KG1 (cell line): ENCODE measurements at places on chromosomes 13 and 19.

DNA sequence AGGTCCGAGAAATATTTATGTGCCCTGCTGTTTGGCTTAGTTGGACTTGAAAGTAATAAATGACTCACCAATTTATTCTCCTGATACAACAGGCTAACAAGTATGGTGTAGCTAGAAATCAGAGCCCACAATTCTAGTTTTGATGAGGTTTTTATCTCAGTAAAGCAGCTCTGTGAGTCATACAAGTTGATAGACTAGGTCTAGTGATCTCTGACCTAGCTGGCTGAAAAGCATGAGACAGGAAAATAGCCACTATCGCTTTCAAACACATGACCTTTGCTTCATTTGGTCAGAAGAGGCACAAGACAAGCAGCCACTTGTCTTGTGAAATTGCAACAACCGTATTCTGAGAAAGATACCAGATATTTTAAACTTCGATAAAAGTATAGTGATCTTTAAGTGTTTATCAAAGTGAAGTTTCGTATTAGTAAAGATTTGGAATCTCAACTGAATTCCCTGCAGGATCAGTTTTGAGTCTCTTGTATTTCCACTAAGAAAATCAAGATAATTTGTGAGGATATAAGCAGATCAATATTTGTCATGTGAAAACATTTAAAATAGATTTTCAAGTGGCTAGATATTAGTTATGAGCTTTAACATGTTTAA is 126.7 kb downstream of the MAB21L1 start:
- no peak for DNase-seq

DNA sequence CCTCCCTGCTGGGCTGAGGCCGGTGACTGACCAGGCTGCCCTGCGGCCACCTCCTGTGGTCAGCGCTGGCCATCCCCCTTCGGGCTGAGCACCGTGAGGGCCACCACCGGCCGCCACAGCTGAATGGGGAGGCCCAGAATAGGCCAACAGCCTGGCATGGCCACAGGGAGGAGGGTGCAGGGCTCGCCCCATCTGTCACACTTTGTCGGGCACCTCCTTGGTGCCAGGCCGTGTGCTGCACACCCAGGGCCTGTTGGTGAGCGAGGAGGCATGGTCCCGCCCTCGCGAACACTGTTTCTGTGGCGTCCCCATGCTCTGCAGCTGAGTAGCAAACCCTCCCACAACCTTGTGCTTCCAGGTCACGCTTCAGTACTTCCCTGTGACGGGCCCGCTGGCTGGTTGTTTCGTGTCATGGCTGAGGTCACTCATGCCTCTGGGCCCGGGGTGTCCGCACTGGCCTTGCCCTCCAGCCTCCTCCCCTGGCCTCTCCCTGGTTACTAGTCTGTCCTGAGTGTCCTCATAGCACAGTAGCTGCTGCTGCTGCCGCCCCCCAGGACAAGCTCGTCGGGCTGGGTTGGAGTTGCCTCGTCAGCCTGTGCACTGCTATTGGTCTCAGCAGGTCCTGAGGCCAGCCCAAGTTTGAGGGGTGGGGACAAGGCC is 15.2 kb downstream of the EPN1 start:
- no peak for DNase-seq

DNA sequence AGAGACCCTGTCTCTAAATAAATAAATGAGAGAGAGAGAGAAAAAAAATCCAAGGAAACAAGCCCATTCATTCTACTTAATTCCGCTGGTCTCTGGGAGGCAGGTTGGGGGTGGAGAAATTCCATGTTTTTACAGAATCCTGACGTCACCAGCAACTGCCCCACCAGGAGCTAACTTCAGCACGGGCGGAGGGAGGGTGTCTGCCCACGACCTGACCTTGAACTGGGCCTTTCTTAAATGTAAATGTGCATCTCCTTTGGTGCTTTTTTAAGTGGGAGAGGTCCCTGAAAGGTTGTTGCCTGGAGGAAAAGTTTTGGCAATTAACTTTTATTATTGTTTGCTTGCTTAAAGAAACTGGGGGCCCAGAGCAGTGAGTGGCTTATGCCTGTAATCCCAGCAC is 15.5 kb downstream of the KLF2 start:
- no peak for DNase-seq

GRCh38 chr19:2569596-2570465 is 93.9 kb downstream of the GADD45B start:
- no peak for DNase-seq

DNA sequence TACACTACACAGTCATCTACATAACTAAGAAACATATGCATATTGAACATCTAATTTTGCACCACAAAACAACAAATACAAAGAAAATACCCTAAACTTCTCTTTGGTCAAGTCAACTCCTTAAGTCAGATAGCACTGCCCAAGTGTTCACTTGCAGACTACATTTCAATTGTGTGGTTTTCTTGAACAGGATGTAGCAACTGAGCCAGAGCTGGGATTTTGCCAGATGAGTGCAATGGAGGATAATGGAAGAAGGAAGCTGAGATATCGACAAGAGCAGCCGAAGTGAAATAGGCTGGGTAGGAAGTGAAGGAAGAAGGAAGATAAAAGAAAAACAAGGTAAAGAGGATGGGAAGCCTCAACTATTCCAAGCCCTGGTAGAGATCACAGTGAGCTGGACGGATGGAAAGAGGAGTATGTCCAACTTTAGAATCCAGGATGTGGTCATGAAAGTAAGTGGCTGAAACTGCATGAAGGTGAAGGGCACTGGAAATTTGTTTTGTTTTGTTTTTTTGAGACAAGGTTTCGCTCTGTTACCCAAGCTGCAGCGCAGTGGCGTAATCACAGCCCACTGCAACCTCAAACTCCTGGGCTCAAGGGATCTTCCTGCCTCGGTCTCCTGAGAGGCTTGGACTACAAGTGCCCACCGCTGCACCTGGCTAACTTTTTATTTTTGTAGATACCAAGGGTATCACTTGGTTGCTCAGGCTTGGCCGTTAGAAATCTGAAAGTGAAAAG is 15.0 kb downstream of the NUFIP1 start:
- no peak for DNase-seq

DNA sequence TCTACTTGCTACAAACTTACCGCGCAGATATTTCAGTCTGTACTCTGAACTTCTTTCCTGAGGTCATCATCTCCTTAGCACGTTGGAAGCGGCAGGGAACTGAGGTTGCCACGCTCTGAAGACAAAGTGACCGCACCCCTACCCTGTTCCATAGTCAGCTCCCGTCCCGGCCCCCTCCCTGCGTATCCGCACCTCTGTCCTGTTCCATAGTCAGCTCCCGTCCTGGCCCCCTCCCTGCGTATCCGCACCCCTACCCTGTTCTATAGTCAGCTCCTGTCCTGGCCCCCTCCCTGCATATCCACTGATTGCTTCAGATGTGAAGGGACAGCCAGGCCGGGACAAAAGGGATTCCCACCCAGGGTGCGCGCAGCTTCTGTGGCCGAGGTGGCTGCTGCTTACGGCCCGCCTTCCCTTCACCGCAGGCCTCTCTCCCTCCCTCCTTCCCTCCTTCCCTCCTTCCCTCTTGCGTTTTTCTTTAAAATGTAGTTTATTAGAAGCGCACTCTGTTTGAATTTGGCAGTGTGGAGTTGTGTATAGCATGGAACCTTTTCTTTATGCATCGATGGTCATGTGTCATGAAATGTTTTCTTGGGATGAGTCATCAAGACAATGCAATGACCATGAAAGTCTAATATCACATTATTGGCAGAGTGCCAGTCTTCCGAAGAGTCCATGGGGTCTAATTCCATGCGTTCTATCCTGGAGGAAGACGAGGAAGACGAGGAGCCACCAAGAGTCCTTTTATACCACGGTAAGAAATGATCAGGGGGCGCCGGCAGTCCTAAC is 21.9 kb upstream of the NDUFS7 start:
- DNase-seq, result no peak

DNA sequence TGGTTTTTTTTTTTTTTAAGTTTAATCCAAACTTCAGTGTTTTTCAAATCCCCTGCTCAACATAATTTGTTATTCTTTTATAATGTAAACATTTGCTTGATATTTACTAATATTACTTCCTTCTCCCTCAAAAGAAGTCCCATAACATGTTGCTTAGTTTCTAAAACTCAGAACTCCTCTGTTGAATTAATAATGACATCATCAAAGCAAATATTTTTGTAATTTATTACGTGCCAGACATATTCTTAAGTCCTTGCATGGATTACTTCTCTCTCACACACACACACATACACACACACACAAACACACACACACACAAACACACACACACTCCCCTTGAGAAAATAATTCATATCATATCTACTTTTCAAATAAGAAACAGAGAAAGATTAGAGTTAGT is 1432.3 kb upstream of the SPRY2 start:
- DNase-seq, result no peak

DNA sequence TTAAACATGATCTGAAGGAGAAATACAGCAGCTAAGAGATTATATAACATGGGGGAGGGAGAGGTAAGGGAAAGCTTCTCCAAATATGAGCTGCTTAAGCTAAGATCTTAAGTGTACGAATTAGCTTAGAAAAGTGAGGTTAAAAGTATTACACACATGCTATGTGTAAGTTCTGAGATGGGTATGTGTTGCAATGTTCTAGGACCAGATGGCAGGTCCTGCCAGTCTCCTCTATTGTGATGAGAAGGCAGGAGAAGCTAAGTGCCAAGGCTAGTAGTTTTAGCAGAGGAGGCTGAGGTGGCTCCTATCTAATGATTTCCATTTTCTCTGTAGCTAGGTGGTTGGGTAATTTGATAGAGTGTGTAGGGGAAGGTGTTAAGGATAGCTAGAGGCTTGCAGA is 57.6 kb downstream of the MICU2 start:
- no peak for DNase-seq

- DNase-seq, result no peak
Measured at GRCh38 chr13:74751739-74752138, 617.5 kb upstream of the KLF12 start.

DNA sequence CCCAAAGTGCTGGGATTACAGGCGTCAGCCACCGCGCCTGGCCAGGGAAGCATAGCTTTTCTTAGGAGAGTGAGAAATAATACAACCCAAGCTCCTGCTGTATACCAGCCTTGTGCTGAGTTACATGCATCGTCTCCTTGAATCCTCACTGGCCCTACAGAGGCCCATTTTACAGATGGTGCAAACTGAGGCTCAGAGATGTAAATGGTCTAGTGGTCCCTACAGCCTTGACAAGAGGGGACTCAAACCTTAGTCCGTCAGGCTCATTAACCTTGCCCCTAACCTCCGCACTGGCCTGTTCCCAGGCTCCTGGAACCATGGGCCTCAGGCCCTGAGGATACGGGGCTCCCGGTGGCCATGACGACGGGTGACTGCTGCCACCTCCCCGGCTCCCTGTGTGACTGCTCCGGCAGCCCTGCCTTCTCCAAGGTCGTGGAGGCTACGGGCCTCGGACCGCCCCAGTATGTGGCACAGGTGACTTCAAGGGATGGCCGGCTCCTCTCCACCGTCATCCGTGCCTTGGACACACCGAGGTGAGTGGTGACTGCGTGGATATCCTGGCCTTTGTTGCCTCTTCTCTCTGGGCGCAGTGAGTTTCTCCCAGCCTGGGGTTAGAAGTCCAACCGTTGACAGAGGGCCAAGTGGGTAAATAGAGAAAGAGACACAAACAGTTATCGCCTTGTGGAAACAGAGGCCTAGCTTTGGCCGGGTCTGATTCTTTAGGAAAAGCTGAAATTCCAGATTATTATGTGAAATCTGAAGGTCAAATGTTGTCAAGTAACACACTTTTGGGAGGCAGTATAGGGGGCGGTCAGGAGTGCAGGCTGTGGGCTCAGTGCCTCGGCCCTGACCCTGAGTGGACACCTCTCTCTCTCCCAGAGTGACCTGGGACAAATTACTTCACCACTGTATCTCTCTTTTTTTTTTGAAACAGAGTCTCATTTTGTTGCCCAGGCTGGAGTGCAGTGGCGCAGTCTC is 8.7 kb downstream of the MARCHF2 start:
- no peak for DNase-seq

- DNase-seq, result no peak
Measured at GRCh38 chr19:1851654-1852580, 3.6 kb upstream of the REXO1 start.

DNA sequence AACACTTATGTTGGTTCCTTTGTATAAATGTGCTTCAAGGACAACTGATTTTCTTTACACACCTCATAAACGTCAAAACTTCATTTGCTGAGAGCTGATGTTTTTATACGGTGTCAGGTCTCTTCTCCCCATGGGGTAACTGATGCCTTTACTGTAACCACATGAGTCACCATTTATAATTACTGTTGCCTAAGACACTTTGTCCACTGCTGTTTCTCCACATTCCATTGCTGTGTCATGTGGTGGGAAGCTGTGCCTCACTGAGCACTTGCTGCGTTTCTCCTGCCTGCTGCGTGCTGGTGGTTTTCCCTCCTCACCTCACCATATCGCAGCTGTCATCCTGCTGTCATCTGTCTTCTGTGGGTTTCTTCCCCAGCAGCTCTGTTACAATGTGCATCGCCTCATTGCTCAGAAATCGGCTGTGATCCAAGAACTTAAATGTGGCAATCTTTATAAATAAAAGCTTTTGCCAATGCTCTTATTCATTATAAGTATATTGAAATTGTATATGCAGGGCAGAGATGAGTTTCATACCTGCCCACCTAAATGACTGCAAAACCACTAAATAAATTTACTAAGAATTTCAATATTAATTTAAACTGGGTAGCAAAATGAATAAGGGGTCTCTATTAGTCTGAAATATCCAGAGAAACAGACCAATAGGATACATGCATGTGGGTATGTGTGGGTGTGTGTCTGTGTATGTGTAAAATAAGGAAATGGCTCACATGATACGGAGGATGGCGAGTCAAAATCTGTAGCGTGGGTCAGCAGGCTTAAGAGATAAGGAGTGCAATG is 547.0 kb upstream of the SLITRK5 start:
- DNase-seq, result peak; percentile 74

GRCh38 chr19:50932690-50933083 is 20.2 kb downstream of the KLK5 start:
- no peak for DNase-seq

GRCh38 chr13:45907503-45907902 is 56.0 kb upstream of the SIAH3 start:
- no peak for DNase-seq

- DNase-seq, result no peak
Measured at GRCh38 chr19:4322942-4323665, 15.5 kb downstream of the STAP2 start.

GRCh38 chr19:23673132-23673531 is 13.9 kb downstream of the ZNF675 start:
- no peak for DNase-seq

- DNase-seq, result no peak
Measured at GRCh38 chr13:28432816-28433560, 61.9 kb downstream of the FLT1 start.
